ENCODE measurements at places on chromosomes 2 and 18.

DNA sequence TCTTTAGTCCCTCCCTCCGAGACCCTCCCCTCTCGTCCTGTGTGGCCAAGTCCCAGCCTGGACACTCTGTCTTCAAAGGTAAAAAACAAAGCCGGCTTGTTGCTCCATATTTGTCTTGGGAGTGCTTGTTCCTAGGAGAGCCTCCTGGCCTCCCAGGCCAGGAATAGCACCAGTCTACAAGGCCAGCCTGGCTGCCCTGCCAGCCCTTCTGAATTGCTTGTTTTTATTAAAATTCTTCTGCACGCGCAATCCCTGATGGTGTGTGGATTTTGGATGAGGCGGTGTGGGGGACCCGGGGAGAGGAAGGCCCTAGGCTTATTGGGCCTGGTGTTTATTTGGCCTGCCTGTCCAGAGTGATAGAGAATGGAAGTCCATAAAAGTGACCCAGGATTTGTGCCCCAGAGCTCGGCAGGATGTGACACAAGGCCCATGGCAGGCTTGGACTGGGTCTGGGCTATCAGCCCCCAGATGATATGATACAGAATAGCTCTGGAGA, 297.3 kb downstream of the CYP26B1 start:
- no peak for DNase-seq

GRCh38 chr2:237568121-237568660, 1.8 kb downstream of the PRLH start:
- no peak for DNase-seq

GRCh38 chr2:151852260-151853069, 24.2 kb upstream of the ARL5A start:
- DNase-seq: no peak

DNA sequence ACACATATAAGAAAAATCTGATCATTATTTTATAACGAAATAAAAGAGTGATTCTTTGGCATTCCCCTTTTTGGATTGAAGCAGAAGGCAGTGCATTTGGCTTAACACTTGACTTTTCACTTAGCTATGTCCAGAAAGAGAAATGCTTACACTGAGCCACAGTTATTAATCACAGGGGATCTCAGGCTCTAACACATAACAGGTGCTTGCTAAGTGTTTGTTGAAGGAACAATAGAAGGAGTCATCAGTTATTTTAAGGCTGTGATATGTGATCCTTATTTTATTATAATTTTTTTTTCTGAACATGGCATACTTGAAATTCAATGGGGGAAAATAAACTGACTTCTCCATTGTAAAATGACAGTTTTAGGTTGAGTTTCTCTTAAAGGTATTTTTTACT, 209.5 kb downstream of the UBE2E3 start:
- DNase-seq: no peak

GRCh38 chr2:42025151-42025582, 22.7 kb upstream of the PKDCC start:
- peak; percentile 19 for DNase-seq

DNA sequence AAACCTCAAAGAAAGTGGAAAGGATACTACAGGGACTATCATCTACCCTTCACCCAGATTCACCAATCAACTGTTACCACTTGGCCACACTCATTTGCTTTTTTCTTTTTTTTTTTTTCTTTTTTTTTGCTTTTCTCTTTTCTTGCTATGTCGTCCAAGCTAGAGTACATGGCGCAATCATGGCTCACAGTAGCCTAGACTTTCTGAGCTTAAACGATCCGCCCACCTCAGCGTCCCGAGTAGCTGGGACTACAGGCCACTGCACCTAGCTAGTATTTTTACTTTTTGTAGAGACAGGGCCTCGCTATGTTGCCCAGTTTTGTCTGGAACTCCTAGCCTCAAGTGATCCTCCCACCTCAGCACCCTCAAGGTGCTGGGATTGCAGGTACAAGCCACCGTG, 24.0 kb downstream of the BIN1 start:
- DNase-seq: no peak

DNA sequence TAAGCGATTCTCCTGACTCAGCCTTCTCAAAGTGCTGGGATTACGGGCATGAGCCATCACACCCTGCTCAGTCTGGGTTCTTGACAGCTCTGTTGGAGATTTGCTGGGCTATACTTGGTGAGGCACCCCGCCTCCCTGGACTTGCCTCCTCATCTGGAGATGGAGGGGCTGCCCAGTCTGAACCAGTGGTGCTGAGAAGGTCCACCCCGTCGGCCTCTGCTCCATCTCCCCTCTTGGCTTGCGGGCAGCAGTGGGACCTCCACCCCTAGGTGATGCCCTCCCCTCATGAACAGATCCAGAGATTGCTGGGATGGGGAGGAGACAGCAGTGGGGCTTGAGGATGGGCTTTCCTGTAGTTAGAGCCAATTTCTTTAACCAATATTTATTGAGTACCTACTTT, 120.9 kb downstream of the CLIP4 start:
- no peak for DNase-seq

GRCh38 chr2:134468776-134469175, 214.9 kb downstream of the MGAT5 start:
- DNase-seq: no peak

DNA sequence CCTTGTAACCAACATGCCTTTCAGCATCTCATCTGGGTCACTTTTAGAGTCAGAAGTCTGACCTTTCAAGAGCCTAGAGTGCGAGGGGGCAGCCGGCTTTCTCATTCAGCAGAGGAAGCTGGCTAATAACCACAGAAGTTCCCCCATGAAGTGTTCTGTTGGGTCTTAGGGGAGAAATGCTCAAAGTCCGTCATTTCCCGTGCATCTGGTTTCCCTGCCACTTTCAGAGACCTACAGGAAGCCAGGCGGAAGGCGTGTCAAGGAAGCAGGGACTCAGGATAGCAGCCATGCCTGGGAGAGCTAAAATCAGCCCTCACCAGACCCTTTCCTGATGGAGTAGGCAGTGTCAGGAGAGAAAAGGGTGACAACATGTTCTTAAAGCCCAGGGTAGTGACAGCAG, 301.8 kb upstream of the ID2 start:
- peak; percentile 16 for DNase-seq

DNA sequence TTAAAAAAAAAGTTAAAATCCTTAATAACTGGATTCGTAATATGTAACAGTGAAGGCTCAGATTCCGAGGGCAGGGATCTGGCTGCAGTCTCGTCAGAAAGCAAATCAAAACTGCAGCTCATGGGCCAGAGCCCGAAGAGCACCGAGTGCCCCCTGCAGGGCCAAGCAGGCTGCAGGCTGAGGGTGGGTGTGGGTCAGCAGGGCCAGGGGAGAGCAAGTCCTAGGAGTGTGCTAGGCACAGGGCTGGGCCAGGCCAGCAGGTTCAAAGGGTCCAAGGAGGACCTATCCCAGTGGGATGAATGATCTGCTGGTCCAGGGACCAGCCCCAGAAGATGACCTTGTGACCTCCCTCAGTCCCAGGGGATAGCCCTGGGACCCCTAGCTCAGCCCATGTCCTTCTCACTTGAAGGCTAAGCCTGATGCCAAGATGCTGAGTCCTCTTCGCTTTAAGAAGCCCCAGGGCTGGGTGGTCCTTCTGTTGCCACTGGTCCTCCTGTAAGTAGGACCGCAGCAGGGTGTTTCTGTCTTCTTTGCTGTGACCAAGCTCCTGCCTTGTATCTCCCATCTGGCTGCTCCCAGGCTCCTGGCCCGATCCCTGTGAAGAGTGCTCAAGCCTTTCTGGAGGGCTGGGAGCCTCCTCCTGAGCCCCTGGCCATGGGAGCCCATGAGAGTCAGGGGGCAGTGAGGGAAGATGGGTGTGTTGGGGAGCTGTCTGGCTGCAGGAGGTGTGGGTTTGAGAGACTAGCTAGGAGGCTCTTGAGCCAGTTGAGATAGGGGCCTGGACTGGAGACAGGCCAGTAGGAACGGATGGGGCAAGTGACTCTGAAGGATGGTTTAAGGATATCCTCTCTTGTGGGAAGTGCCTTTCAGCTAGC, 150.7 kb downstream of the DYSF start:
- no peak for DNase-seq

GRCh38 chr2:6993229-6993640, 76.0 kb downstream of the RNF144A start:
- DNase-seq: no peak

DNA sequence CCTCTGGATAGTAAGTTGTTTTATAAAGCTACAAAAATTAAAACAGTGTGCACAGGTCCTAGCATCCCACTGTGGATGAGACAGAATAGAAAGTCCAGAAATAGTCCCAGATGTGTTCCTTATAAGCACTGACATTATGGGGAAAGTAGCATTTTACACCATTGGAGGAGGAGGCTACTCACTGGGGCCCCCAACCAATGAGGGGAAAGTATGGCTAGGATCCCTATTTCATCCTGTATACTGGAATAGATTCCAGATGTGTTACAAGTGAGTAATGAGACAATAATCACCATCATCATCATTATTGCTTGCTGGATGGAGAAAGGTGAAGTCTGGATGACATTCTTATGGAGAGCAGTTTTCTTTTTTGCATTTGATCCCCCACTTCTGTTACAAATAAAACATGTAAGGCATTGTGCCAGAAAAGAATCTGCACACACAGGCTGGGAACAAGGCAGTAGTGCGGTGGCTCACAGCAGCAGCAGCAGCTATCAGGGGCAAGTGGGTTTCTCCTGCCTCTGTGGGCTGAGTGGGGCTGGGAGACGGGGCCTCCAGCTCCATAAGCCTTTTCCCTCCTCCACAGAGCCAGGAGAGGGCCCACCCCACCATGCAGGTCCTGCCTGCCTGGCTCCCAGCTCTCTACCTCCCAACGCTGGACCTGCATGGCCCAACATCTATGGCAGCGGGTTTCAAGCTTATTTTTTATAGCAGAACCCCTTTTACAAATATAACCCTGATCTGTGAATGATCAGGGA, 5.0 kb downstream of the ARID5A start:
- DNase-seq: no peak

DNA sequence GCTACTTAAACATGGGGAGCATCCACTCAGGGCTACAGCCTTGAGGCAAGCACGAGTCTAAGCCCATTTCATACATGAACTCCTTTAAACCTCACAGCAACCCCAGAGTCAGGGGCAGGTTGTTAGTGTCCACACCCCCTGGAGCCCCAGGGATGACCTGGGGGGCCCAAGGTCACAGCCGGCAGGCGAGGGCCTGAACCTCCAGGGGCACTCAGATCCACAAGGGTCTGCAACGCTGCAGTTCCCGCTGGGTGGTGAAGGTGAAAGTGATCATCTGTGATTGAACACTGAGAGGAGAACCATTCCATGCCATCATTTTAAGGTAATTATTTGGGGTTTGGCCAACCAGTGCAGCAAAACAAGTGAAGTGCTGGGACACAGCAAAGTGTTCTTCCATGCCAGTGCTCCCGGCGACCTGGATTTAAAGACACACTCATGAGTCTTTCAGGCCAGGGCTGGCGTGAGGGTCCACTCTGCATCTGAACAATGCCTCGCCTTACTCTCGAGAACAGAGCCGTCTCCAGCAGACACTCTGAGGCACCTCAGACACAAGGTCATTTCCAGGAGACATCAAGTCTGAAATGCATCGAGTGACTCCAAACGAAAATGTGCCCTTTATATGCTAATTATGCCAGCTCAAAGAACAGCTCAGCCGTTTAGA, 61.6 kb upstream of the SNTG2 start:
- no peak for DNase-seq

GRCh38 chr2:221289846-221290245, 282.3 kb downstream of the EPHA4 start:
- DNase-seq: peak; percentile 12

DNA sequence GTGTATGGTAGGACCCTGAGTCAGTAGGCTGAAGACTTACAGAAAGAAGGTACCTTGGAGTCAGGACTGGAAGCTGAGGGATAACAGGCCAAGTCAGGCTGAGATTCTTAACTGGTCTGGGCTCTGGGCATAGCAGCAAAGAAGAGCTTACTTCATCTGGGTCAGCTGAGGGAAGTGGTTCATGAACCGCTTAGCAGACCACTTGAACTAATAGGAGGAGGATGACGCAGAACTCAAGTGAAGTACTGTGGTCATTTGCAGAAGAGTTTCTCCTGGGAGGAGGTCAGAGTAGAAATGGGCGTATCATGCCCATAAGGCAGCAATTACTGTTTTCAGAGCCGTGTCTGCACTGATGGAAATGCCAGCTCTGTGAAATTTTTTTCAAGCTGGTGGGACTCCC, 164.5 kb downstream of the LCLAT1 start:
- peak; percentile 71 for DNase-seq

DNA sequence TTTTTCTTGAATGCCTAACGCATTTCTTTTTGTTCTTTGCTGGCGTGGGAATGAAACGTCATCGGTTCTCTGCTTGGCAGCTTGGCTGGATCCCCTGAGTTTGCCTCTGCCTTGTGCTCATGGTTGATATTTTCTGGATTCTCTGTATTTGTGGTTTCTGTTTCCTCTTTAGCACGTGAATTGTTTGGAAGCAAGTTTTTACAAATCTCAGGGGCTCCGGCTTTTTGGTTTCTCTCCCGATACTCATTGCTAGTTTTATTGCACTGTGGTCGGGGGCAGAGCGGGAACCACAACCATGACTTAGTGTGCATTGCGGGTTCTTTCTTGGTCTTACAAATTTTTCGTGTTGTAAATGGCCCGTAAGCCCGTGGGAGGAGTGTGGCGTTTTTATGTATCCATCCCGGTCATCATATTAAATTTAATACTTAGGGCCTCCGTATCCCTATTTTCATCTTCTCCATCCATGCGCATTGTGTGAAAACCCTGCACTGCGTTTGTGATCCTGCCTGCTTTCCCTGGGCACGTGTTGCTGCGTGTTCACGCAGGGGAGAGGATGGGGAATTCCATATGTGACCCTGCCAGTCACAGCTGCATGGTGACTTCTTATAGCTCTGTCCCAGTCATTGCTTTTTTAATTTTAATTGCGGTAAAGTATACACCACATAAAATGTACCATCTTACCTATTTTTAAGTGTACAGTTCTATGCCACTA, 9.4 kb downstream of the RAMP1 start:
- DNase-seq: no peak

- peak; percentile 47 for DNase-seq
These were observed 208.3 kb downstream of the ERBB4 start for GRCh38 chr2:212330263-212330662.

- no peak for DNase-seq
These were observed 3.3 kb downstream of the PAX3 start for GRCh38 chr2:222295368-222296062.

- no peak for DNase-seq
These were observed 202.3 kb downstream of the KCNH7 start for GRCh38 chr2:162636206-162636728.

- DNase-seq: no peak
These were observed 65.2 kb upstream of the CCDC195 start for GRCh38 chr2:224781400-224781799.

Data from NCI-H69 (cell line).